ENCODE measurements at places on chromosomes 5 and 9.

- no peaks in the 10 kb centered on the region for H3K27me3 ChIP-seq
- H3K27ac ChIP-seq: no peak overlapping the region
- no peaks in the 10 kb centered on the region for H3K4me1 ChIP-seq
- no peaks in the 10 kb centered on the region for H3K36me3 ChIP-seq
- no peak for DNase-seq
These were observed 109.8 kb upstream of the SLC25A48 start for GRCh38 chr5:135724617-135725016.

DNA sequence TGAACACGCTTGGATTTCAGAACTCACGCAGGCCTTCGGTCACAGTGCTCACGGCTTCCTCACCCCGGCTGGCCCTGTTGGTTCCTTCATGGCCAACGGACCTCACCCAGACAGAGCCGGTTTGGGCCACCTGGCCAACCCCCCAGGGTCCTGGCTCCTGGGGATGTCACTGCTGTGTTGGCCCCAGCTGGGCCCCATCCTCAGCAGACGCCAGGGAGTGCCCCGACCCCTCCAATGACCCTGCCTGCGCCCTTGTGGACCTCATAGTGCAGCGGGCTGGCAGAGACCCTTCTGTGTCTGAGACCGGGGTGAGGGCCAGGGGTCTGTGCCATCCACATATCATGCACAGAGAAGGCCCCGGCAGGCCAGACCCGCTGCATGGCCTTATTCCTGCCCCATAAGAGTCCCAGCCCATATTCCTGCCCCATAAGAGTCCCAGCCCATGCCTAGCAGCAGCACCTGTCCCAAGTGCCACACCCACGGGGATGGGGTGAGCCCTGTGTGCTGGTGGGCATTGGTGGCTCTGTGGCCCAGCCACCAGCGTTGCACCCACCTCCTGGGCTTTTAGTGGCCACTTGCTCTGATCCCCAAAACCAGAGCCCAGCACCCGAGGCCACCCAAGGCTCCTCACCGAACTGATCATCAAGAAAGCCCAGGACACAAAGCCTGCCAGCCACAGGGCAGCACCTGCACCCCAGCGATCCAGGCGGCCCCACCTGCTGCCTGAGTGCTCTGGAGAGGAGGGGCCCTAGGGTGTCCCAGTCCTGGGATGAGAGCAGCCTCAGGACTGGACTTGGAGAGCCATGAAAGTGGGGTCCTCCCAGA is 1.3 kb upstream of the LPCAT1 start:
- no peaks in the 10 kb centered on the region for H3K36me3 ChIP-seq
- no peak overlapping the region for H3K27ac ChIP-seq
- H3K4me3 ChIP-seq: no peak overlapping the region
- H3K27me3 ChIP-seq: no peaks in the 10 kb centered on the region

- H3K4me3 ChIP-seq: no peak overlapping the region
- no peak overlapping the region for H3K27ac ChIP-seq
- H3K27me3 ChIP-seq: no peaks in the 10 kb centered on the region
- no peaks in the 10 kb centered on the region for H3K36me3 ChIP-seq
- no peaks in the 10 kb centered on the region for H3K4me1 ChIP-seq
These were observed 107.1 kb upstream of the MSX2 start for GRCh38 chr5:174617285-174617684.

- H3K36me3 ChIP-seq: no peaks in the 10 kb centered on the region
- no peak overlapping the region for H3K27ac ChIP-seq
- no peak overlapping the region for H3K4me3 ChIP-seq
These were observed 54.6 kb upstream of the CLINT1 start for GRCh38 chr5:157913575-157913974.

- H3K36me3 ChIP-seq: no peaks in the 10 kb centered on the region
- H3K4me3 ChIP-seq: no peak overlapping the region
- no peaks in the 10 kb centered on the region for H3K27me3 ChIP-seq
- no peaks in the 10 kb centered on the region for H3K4me1 ChIP-seq
These were observed 27.8 kb downstream of the ADRA1B start for GRCh38 chr5:159944056-159944600.

All from naive thymus-derived CD4-positive, alpha-beta T cell (primary cell).